ENCODE measurements at places on chromosomes 16 and 17.

- DNase-seq: no peak
Measured at GRCh38 chr17:64158831-64159590, 29.1 kb upstream of the ERN1 start.

- DNase-seq: no peak
Measured at GRCh38 chr17:8951206-8951605, 14.3 kb downstream of the PIK3R5 start.

GRCh38 chr16:54544553-54545180, 258.1 kb upstream of the IRX3 start:
- DNase-seq: no peak

- no peak for DNase-seq
Measured at GRCh38 chr17:71869841-71870545, 250.8 kb upstream of the SOX9 start.

GRCh38 chr16:75024182-75024581, 25.4 kb downstream of the ZNRF1 start:
- no peak for DNase-seq

DNA sequence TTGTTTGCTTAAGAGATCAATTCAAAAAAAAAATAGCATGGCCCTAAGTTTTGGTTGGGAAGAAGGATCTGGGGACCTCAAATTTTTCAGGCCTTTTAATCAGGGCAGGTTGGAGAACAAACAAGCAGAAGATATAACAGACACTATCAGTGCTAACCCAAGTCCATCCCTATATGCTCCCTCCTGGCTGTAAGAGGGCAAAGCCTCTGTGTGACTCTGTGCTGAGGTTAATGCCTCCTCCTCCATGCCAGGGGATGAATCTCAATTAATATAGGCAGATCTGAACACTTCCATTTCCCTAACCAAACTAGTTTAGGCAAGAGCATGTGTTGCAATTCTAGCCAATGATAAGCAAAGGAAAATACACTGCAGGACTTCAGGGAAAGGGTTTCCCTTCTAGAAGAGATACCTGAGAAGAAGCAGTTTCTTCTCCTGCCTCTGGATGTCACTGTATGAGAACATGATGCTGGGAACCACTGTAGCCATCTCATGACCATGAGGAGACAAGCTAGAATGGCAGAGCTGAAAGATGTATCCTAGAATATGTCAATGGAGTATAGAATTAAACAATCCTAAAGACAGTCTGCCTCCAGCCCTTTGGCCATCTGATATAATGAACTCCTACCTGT, 76.0 kb downstream of the CHD9NB start:
- no peak for DNase-seq

DNA sequence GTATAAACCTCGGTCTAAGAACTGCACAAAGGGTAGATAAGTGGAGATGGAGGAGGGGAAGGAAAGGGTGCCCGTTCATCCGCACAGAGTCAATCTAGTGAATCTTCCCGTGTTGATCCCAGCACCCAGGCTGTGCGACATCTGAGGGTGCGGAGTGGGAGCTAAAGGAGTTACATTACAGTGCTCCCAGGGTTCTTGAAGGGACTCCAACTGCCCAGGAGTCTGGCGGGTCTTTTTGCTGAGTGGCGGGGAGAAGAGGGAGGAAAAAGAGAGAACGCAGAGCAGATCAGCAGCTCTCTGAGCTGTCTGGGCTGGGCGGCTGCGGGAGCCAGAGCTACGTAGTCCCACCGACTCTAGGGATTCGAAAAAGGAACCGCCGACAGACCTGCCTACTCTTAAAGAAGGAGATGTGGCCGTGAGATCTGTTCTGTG, 1.6 kb upstream of the CA10 start:
- DNase-seq: no peak

DNA sequence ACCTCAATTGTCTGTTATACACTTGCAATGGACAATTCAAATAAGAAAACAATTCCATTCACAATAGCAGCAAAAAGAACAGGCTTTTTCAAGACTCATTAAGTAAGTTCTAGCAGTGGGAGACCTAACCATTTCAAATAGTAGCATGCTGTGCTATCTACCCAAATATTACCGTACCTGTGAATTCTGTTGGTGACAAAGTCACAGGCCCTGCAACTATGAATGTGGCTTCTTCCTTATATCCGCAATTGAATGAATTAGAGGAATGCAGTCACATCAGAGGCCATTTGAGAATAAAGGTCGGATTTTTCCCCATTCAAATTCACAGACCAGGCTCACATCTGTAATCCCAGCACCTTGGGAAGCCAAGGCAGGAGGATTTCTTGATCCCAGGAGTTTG, 800 bp upstream of the NME4 start:
- no peak for DNase-seq

- no peak for DNase-seq
Measured at GRCh38 chr17:798246-798645, 16.1 kb downstream of the MRM3 start.

GRCh38 chr16:70648606-70649005, 2.2 kb downstream of the IL34 start:
- no peak for DNase-seq

GRCh38 chr16:19363740-19364139, 53.9 kb upstream of the TMC5 start:
- DNase-seq: no peak

DNA sequence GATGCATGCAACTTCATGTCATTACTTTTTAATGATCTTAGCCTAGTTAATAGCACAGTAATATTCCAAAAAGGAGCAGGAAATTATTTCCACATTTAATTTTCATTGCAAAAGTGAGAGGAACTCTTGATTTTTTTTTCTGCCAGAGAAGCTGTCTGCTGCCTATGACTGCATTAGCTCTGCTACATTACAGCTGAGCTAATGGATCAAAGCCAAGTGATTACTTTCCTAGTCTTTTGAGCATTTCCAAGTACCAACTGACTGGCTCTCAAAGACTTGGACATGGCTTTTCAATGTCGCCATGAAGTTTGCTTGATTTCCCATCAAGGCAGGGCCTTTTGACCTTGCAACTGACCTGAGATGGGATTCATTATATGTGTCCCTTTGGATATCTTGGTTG, 356.6 kb upstream of the XYLT1 start:
- DNase-seq: no peak

- no peak for DNase-seq
Measured at GRCh38 chr17:70084476-70084875, 9.5 kb downstream of the KCNJ16 start.

DNA sequence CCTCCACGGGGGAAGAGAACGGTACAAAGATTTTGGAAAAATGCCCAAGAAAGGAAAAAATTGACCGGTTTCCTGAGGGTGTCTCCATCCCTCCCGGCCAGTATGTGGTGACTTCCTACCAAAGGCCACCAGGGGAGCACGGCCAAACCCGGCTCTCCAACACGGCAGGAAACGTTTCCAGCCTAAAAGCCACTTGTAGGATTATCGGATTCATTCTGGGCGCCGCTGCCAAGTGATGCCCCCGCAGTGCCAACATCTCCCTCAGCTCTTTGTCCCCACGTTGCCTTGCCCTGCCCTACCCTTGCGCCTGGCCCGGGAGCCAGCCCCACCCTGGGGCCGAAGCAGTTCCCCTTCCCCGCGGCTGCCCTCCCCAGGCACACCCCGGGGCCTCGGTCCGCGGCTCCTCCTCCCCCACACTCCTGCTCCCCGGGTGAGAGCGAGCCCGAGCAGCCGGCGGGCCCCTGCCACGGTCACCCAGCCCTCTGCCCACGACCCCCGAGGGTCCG, 688 bp downstream of the CRK start:
- DNase-seq: peak; percentile 48

DNA sequence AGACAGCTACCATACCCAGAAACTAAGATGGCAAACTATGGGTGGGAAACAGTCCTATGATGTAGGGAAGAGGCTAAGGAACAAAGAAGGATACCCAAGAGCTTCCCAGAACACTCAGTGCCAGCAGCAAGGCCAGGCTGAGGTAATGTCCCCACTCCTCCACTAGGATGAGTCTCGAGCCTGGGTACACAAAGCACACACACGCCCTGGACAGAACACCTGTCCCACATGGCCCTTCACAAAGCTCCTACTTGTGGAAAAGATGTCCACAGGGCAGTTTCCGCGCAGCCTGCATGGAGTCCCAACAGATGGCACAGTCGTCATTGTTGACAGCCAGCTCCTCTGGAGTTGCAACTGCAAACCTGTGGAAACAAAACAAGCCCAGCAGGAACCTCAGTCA, 23.9 kb downstream of the AMFR start:
- no peak for DNase-seq

DNA sequence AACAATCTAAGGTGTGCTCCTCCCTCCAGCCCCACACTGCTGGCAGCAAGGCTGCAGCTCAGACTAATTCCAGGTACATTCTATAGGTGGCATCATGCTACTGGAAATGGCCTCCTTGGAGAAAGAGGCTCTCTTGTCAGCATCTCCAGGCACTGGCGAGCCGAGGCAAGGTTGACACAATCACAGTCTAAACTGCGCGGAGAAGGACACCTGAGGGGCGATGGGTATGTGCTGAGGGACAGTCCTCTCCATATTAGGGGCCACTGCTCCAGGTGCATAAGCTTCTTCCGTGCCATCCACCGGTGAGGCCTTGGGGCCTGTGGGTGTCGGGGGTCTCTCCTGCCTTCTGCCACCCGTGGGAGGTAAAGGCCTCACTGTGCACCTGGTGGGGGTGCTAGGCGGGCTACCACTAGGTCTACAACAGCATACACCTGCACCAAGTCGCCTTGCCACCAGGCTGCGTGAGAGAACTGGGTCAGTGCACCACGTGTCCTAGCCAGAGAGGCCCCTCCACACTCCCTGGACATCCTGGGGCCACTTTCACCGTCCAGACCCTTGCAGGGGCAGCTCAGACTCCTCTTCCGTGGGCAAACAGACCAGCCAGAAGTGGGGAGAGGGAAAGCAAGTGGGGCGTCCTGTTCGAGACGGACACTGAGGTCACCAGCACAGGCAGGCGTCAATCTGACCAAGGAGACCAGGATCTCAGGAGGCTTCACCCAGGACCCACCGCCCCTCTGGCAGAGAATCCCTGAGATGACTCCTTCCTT, 12.1 kb upstream of the CBX8 start:
- no peak for DNase-seq

DNA sequence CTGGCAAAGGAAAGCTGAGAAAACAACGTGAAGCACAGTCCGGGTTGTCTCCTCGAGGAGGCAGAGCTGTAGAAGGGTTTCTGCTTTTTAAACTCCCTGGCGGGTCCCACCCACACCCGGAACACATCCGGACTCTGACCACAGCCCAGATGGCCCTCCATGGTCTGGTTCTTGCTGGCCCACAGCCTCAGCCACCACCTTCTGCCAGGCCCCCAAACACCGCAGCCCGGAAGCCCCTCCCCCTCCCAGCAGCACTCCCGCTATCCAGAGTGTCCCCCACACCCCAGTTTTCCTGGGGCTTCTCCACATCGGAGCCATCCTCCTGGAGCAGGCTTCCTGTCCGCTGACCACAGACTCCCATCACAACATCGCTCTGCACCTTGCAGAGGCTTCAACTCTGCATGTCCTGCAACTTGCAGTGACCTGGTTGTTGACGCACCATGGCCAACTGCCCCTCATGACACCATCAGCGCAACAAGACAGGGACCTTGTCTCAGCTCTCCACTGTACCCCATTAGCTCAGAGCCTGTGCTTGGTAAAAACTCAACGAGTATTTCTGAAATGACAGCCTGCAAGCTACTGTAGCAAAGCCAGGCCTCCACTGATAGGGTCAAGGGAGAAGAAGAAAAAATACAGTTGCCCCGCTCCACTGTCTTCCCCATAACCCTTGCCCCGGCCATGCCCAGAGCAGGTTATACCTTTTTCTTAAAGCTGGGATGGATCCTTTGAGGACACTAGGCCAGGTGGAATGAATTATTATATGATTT, 129.8 kb downstream of the C16orf78 start:
- no peak for DNase-seq

- no peak for DNase-seq
Measured at GRCh38 chr16:22782314-22782713, 31.6 kb upstream of the HS3ST2 start.

- no peak for DNase-seq
Measured at GRCh38 chr17:57949649-57950048, 5.6 kb downstream of the CUEDC1 start.

DNA sequence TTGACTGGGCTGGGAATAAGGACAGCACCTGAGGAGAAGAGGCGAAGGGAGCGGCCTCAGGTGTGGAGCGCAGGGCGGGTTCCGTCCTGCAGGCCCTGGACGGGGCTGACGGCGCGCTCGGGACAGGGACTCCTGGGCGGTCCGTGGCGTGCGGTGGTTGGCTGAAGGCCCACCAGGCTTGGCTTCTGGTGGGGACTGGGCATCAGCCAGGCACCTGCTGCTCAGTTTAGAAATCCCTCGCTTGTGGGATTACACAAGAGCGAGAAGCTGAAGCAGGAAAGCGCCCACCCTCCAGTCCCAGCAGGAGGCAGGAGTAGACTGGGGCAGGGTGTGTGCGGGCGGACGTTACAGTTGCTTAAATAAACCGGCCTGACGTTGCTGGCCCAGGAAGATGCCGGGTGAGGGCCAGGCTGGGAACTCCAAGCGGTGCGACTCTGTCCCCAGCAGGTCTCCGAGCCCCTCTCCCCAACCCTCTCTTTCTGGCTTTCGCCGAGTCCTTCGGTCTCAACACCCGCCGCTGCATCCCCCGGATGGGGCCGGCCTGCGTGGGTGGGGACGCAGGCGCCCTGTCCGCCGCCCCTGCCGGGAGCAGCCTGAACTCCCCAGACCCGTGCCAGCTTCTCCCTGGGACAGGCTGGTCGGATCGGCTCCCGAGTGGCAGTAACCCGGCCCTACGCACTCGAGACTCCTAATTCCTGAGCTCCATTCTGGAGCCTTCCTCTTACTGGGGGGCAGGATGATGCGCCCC, 639 bp downstream of the MIF4GD start:
- DNase-seq: peak; percentile 51

DNA sequence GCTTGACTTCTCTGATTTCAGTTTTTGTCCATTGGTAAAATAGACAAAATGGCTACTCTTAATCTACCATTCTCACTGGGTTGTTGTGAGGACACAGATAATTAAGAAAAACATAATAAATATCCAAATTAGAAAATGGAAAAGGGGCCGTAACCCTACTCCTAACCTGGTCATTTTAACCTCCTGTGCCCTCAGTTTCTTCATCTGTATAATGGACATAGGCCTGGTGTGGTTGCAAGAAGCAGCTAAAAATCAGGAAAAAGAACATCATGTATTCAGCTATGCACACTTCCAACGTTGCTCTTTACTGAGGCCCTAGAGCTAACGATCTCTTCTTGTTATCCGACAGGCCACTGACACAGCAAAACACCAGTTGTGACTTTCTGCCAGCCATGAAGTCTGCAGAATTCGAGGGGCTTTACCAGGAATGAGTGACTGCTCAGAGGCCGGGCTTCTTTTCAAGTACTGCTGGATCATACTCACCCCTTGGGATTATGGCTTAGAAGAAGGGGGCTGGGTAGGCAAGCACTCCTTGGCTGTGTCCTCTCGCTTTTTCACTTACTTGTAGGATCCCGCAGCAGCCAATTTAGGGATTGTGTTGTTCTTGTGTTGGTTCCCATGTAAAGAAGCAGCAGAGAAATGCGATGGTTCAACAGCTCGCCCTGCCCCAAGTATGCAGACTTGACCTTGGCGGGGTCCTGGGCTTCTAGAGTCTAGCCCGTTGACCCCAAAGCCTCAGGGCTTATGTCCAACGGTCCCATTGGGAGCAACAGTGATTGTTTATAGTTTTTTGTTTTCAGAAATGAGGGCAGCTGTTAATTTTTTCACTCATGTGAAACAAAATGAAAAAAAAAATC, 20.9 kb downstream of the LDAF1 start:
- no peak for DNase-seq

- DNase-seq: no peak
Measured at GRCh38 chr16:80680046-80680445, 124.4 kb downstream of the CDYL2 start.

GRCh38 chr16:19168371-19169081, 486 bp downstream of the SYT17 start:
- DNase-seq: peak; percentile 36

Measured in right lung (tissue), 10 donors.